BJ (cell line): ENCODE measurements at places on chromosomes 6 and 20.

DNA sequence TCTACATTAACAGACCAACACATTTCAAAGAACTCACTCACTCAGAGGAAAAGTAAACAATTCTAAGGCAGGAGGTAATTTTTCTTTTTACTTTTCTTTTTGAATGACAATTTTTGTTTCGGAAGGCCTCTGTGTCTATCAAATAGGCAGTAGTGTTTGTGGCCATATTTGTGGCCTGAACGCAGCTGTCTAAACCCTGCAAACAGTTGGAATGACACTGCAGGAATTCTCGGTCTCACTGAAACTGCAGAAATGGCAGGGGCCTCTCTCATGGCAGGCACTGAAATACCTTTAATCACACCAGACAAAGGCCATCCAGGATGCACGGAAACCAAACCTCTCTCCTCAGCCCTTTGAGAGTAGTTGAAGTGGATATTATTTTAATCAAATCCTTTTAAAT is 30.4 kb downstream of the FYN start:
- no peak for DNase-seq

- no peak for DNase-seq
Observed at GRCh38 chr20:47785311-47785853, at the start of gene SULF2. TSS of gene SULF2 (minus strand) at chr20:47785481. CDS start at chr20:47757363, 28,118 bp downstream.

DNA sequence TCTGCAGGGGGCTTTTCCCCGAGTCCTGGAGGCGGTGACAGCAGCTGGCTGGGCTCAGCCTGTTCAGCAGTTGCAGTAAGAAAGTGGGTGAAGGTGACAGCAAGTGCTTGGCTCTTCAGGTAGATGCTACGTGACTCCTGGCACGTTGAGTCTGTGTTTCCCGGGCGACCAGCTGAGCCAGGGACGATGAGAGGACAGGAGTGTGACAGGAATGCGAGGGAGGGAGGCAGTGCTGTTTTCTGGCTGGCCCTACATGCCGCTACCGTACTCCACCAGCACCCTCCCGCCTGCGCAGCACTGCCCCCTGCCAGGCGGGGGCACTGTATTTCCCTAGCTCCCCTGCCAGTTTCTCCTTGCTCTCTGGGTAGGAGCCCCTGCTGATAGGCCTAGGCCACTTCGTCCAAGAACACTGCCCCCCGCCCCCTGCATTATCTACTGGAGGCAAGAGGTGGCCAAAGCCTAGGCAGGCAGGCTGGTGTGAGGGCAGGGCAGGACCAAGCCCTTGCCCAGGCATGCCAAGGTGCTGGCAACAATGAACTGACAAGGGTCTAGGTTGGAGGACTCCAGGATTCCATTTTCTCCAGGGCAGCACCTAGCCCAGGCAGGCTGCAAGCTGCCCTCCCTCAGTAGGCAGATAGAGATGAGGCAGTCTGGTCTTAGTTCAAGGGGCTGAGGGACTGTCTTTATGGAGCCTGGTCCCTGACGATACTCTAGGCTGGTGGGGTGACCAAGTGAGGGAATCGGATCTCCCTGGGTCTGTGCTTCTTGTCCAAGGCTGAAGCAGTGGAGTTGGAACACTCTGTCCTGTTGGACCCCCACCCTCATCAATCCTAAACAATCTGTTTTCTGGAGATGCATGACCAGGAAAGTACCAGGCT is 19.2 kb downstream of the MRPS18A start:
- DNase-seq, result no peak

GRCh38 chr6:168450917-168451316 is 9.9 kb downstream of the SMOC2 start:
- DNase-seq, result no peak

DNA sequence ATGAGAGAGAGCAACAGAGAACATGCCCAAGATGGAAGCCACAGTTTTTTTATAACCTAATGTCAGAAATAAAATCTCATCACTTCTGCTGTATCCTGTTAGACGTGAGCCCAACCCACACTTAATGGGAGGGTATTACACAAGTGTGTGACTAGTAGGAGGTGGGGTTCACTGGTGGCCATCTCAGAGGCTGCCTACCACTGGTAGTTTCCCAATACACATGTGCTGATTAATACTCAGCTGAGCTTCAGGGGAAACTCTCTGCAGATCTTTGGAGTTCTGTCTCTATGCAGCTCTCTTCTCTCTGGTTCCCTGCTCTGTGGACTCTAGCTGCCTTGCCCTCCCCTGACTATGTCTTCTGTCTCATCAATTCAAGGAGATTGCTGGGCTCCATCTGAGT is 35.7 kb downstream of the CNBD2 start:
- DNase-seq, result no peak

DNA sequence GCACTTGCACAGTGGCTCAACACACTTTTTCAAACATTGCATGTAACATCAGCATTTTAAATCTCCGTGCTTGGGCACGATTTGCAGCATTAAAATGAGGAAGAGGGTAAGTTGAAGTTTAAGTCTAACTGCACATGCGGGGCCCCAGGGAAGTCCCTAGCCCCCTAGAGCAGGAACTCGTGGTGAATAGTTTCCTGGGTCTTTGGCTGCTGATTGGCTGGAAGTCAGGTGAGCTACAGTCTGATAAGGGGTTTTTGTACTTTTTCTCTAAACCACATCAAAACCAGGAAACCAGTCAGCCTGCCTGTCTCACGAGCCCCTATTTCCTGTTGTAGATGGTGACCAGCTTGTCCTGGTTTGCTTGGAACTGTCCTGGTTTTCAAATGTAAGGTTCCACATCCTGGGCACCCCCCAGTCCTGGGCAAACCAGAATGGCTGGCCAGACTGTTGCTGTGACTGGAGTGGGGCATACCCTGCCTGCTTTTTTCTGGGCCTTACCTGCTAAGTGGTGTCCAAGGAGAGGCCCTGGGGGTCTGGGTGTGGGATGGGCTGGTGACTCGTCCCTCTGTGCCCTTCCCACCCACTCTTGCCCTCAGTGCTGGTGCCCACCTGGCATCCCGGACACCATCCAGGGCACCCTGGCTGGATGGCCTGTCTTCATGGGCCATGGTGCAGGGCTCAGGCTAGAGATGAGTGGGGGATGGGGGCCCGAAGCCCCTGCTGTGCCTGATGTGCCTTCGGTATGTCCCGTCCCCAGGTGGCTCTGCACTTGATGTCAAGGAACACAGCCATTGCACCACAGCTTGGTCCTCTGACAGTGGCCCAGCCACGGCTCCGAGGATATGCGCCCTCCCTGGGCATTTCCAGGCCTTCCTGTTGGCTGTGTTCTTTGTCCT is 31.8 kb downstream of the SUN5 start:
- no peak for DNase-seq

- DNase-seq, result no peak
Observed at GRCh38 chr20:37449276-37449675, 71.8 kb upstream of the NNAT start.

GRCh38 chr6:168050225-168050880 is 28.7 kb downstream of the FRMD1 start:
- no peak for DNase-seq

GRCh38 chr6:134026597-134026996 is 25.8 kb downstream of the SLC2A12 start:
- DNase-seq, result no peak

GRCh38 chr6:112302142-112302705 is 44.9 kb upstream of the RFPL4B start:
- no peak for DNase-seq

DNA sequence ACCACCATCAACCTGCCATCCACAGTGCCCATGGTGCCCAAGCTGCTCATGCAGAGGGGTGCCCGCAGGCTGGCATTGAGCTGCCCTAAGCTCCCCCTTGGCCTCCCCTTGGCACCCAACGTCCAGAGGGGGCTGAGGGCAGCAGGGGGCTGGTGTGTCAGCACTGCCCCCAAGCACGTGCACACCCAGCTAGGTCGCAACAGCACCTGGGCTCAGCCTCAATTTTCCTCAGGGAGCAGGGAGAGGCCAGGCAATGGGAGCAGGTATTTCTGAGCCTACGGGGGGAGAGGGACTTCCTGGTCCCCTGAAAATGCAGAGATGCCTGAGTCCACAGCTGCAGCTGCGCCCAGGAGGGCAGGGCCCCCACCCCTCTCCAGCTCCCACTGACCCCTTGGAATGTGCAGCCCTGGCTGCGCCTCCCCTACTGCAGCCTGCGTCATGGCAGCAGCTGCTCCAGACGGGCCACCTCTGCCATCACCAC is 204.2 kb downstream of the ANKRD60 start:
- no peak for DNase-seq

DNA sequence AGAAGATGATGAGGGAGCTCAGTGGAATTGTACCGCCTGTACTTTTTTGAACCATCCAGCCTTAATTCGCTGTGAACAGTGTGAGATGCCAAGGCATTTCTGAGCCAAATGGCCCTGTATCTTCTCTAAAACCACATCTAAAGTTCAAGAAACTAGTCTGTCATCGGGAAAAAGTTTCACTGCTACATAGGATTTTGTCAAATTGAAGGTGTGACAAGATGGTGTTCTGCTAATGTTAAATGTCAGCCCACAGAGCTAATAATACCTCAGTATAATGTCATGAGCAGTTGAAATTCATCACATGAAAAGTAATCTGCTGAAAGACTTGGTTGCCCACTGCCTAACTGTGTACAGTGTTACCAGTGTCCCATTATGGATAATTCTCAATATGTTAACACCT is 9.6 kb downstream of the SUMO4 start:
- no peak for DNase-seq

- no peak for DNase-seq
Observed at GRCh38 chr6:26333476-26334297, 31.3 kb upstream of the BTN3A2 start.

DNA sequence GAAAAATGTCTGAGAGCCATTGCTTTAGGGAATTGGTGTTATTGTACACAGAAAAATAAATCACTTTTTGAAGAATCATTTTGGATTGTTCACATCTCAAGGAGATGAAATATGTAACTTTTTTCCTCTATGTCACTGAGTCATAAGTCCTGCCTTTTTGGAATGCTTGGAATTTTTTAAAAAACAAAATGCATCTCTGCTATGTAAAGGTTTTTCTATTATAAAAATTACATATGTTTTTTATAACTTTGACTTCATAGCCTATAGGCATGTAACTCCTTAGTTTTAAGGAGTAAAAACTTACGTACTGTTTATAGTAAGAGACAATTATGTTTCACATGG is 8.7 kb downstream of the RNF144B start:
- no peak for DNase-seq

- DNase-seq, result no peak
Observed at GRCh38 chr6:126926926-126927325, 191.5 kb upstream of the RSPO3 start.

- peak; percentile 74 for DNase-seq
Observed at GRCh38 chr6:27893836-27894807, 18.1 kb downstream of the OR2B2 start.

- no peak for DNase-seq
Observed at GRCh38 chr20:63518351-63518861, 2.2 kb upstream of the PPDPF start.

DNA sequence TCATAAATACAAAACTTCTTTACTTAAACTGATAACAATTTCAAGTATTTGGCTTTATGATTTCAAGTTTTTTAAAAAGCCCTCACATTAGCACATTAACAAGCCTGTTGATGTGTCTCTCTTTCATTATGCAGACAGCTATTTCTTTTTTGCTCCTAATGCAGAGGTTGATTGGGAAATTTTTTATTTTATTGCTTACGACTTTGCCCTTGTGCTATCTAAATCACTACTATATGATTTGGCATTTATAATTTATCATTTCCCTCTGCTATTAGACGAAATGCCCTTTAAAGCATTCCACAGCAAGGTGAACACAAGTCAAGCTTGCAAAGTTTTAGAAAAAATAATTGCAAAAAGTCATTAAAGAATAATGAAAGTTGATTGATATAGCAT is 54.5 kb upstream of the REV3L start:
- DNase-seq, result no peak

GRCh38 chr6:136859430-136859829 is 37.0 kb downstream of the PEX7 start:
- DNase-seq, result no peak

DNA sequence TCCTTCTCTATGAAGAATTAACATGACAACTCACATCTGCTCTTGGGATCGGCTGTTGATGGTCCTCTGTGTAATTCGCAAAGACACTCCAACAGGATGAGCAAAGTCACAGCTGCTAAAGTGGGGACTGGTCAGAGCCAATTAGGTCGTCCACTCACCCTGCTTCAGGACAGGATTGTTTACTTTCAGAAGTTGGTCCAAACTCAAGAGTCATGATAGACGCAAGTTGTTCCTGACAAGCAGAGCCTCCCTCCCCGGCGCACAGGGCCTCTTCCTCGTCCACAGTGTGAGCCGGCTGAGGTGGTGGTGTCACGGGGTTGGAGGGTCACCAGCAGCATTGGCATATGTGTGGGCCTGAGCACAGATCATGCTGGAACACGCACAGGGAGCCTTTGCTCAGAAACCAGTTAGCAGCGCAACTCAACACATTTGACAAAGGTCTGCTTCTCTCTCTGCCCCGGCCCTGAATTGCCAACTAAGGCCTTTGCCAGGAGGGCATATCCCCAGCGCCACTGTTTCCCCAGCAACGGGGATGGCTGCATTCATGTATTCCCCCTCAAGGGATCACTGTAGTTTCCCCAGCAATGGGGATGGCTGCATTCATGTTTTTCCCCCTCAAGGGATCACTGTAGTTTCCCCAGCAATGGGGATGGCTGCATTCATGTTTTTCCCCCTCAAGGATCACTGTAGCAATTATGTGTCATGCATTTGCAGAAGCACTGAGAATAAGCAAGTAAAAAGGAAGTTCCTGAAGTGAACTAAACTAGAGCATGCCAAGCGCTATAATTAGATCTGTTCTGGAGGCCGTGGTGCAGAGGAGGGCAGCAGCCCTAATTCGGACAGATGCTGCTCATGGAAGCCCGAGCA is 111.7 kb downstream of the THBS2 start:
- no peak for DNase-seq

GRCh38 chr20:3044336-3044965 is 1.0 kb downstream of the GNRH2 start:
- no peak for DNase-seq

DNA sequence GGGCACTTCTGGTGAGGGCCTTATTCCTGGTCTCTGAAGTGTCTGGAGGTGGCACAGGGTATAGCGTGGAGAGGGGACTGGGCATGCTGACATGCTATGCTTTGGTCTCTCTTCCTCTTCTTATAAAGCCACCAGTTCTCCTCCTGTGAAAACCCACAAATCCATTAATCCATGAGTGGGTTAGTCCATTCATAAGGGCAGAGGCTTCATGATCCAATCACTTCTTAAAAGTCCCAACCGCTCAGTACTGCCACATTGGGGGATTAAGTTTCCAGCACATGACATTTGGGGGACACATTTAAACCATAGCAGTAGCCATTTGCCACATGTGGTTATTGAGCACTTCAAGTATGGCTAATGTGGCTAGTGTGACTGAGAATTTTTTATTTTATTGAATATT is 3.8 kb upstream of the TRIB3 start:
- no peak for DNase-seq
